ENCODE measurements at places on chromosomes 2 and 18.

GRCh38 chr2:20507711-20508110 is 60.8 kb downstream of the RHOB start:
- DNase-seq, result no peak

GRCh38 chr2:202842690-202843089 is 28.9 kb downstream of the ICA1L start:
- DNase-seq, result no peak

GRCh38 chr2:237754626-237755248 is 43.8 kb upstream of the RBM44 start:
- no peak for DNase-seq

DNA sequence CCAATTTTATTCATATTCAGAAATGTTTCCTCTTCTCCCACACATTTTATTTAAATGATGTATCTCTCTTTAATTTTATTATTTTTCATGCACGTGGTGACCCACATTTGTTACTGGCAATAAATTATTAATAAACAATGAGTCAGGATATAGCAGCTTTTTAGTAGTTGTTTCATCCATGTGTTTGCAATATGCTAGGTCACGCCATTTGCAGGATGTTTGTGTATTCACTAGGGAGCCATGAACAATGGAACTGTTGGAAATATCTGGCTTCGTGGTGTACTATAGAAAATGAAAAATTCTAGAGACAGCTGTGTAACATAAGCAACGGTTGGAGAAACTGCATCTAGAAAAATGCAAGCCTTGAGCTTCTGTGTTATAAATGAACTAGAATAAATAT is 176.0 kb upstream of the COL3A1 start:
- no peak for DNase-seq
